ENCODE measurements at places on chromosomes 6 and 20. TPM values are rescaled to one million over a fixed set of nuclear protein-coding genes. Genes with fewer than 3 reads are reported as not detected.

TMC2 gene
- not detected for total RNA-seq

SNHG17 gene
- total RNA-seq = 5.1 TPM

CDC40 gene
- total RNA-seq = 15.3 TPM

MDFI gene
- total RNA-seq = 0.23 TPM

HLA-A gene
- 455 TPM for total RNA-seq

MROH8 gene
- 1.1 TPM for total RNA-seq

COL11A2 gene
- total RNA-seq = 0.08 TPM

MUCL3 gene
- total RNA-seq = not detected

AK9 gene
- 2.2 TPM for total RNA-seq

GPLD1 gene
- 0.53 TPM for total RNA-seq

SUMO4 gene
- 0.70 TPM for total RNA-seq

LY86 gene
- not detected for total RNA-seq

LY6G6F gene
- total RNA-seq = not detected

HRH3 gene
- not detected for total RNA-seq

SYNGAP1 gene
- 3.2 TPM for total RNA-seq

OLIG3 gene
- total RNA-seq = not detected

PRKN gene
- total RNA-seq = 3.9 TPM

LTB gene
- not detected for total RNA-seq

TMEM200A gene
- 71.4 TPM for total RNA-seq

ABT1 gene
- total RNA-seq = 10.5 TPM

FAM229B gene
- 44.3 TPM for total RNA-seq

GABRR1 gene
- total RNA-seq = not detected
